ENCODE measurements at places on chromosomes 2 and 18. TPM values are rescaled to one million over a fixed set of nuclear protein-coding genes. Genes with fewer than 3 reads are reported as not detected.

- DNase-seq: no peak
Measured at GRCh38 chr2:16406496-16407289, 258.9 kb downstream of the CYRIA start.

GRCh38 chr2:48714245-48714644 lies 41.3 kb downstream of the LHCGR start:
- DNase-seq: peak; percentile 64

DNA sequence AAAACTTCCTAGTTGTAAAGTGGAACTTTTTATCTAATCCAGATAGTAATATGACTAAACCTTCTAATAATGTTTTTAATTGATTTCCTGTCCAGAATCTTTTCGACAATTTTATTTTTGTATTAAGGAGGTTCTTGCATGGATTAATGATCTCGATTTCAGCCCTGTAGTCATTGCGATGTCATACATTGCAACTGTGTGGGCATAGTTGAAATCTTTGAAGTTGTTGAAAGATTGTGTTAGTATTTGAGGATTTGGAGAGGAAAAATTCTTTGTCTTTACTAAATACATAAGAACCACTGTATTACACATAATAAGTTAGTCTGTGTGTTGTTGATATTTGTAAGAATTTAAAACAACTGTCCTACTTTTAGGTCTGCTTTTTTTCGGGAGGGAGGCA lies 31.1 kb downstream of the ACSL3 start:
- peak; percentile 54 for DNase-seq

GRCh38 chr2:10835052-10835970 lies 22.7 kb upstream of the PDIA6 start:
- peak; percentile 65 for DNase-seq

Gene MBP
- 2.7 TPM for total RNA-seq

- DNase-seq: no peak
Measured at GRCh38 chr18:35467624-35468016, 30.1 kb downstream of the INO80C start.

Gene SLC19A3
- total RNA-seq: 0.65 TPM

Data from GM23248 (cell line).